Activated T-cell treated with anti-CD3 and anti-CD28 coated beads, Interleukin-2, amount 50 U/mL, for 48 hours (primary cell): ENCODE measurements at places on chromosomes 7 and 10.

GRCh38 chr7:68406480-68406879 is 1191.8 kb upstream of the AUTS2 start:
- DNase-seq, result no peak

- no peak for DNase-seq
Measured at GRCh38 chr10:100912013-100912604, 654 bp upstream of the SLF2 start.

DNA sequence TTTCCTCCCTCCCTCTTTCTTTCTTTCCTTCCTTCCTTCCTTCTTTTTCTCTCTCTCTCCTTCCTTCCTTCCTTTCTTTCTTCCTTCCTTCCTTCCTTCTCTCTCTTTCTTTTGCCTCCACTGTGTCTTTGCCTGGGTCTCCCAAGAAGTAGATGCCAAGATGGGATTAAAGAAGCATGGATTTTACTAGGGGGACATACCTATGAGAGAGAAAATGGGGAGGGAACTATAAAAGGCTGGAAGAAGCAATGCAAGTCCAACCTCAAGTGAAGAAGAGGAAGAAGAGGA is 33.3 kb upstream of the CRTAC1 start:
- no peak for DNase-seq

GRCh38 chr10:130772676-130773075 is 538.8 kb downstream of the TCERG1L start:
- no peak for DNase-seq

GRCh38 chr10:8225187-8225586 is 170.7 kb downstream of the GATA3 start:
- DNase-seq, result no peak

- no peak for DNase-seq
Measured at GRCh38 chr10:125343118-125343925, 183.0 kb upstream of the CTBP2 start.

- DNase-seq, result no peak
Measured at GRCh38 chr10:1625079-1625478, 112.2 kb downstream of the ADARB2 start.
